Activated T-cell treated with anti-CD3 and anti-CD28 coated beads, Interleukin-2, amount 50 U/mL, for 1 hour (primary cell): ENCODE measurements at places on chromosomes 2 and 18.

GRCh38 chr18:76994086-76994654, 138.4 kb downstream of the MBP start:
- DNase-seq, result no peak

DNA sequence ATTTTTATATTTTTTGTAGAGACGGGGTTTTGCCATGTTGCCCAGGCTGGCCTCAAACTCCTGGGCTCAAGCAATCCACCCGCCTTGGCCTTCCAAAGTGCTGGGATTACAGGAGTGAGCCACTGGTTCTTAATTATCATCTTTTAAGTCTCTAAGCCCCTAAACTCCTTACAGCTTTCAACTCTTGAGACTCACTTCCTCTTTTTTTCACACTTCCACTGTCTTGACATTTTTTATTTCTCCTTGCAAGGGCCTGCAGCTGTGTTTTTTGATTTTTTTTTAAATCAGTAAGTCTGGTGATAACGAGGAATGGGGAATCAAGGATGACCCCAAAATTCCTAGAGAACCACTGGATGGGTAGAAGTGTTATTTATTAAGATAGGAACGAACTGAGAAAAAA, 8.6 kb upstream of the ABCB11 start:
- no peak for DNase-seq

- DNase-seq, result no peak
These were observed 70.4 kb upstream of the DTNA start for GRCh38 chr18:34639687-34640086.

DNA sequence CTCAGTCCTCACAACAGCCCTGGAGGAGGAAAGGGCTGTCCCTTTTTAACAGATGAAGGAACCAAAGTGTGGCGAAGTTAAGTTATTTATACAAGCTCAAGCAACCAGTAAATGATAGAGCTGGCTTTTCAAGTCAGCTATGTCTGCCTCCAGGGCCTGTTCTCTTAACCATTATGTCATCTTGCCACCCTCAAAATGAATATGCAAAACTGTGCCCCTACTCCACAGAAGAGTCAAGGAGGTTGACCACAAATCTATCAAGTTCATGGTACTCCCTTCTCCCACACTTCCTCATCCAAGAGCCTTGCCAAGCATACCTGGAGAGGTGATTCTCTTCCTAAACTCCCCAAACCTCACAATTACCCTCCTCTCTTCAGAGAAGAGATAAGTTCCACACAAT, 37.3 kb upstream of the CREB1 start:
- no peak for DNase-seq
